ENCODE measurements at places on chromosomes 12 and 14.

DNA sequence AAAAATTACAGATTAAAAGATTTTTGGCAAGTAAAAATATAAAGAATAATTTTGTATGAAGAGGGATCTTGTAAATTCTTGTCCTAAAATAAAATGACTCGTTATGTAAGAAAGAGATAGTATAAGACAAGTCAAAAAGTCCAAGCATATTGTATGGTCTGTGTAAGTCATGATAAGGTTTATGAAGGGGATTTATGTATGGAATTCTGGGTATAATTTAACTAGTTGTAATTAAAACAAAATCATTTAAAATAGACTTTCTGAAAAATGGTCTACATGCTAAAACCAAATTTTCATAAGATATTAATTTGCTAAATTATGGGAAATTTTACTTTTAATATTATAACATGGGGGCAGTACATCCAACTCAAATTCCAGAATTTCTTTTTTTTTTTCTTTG lies 17.6 kb upstream of the PEX5 start:
- no peak for DNase-seq

- DNase-seq, result no peak
Observed at GRCh38 chr14:33014710-33015109, 76.0 kb downstream of the NPAS3 start.

GRCh38 chr14:50067723-50068495 lies 48.5 kb downstream of the VCPKMT start:
- DNase-seq, result peak; percentile 41

GRCh38 chr12:93379326-93379980 lies 1.7 kb downstream of the NUDT4 start:
- DNase-seq, result no peak

- no peak for DNase-seq
Observed at GRCh38 chr14:58368956-58369355, 26.8 kb upstream of the TOMM20L start.

- no peak for DNase-seq
Observed at GRCh38 chr12:130428116-130428515, 90.4 kb downstream of the PIWIL1 start.

- DNase-seq, result no peak
Observed at GRCh38 chr12:50934371-50934851, 17.9 kb upstream of the HIGD1C start.

GRCh38 chr12:25755136-25755970 lies 202.3 kb upstream of the LMNTD1 start:
- DNase-seq, result no peak
